NCI-H1417 (cell line): ENCODE measurements at places on chromosomes 7 and 10.

GRCh38 chr10:91551856-91552255, 81.0 kb downstream of the PPP1R3C start:
- peak; percentile 25 for DNase-seq

GRCh38 chr10:97726636-97727178, 10.2 kb upstream of the ZFYVE27 start:
- no peak for DNase-seq

DNA sequence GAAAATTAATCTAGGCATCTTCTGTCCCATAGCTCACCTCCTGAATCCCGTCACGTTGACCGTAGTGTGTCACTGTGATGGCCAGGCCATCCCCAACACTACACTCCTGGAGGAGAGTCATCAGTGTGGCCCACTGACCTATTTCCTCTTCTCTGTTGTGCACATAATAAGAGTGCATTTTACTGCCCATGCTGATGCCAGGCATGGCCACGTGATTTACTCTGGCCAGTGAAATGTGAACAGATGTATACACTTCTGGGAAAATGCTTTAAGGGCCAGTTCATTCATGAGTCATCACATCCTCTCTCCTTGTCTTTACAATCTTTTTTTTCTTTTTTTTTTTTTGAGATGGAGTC, 101.9 kb upstream of the PIP4K2A start:
- DNase-seq: no peak

- DNase-seq: no peak
These were observed 29.4 kb downstream of the BMS1 start for GRCh38 chr10:42812028-42812427.

DNA sequence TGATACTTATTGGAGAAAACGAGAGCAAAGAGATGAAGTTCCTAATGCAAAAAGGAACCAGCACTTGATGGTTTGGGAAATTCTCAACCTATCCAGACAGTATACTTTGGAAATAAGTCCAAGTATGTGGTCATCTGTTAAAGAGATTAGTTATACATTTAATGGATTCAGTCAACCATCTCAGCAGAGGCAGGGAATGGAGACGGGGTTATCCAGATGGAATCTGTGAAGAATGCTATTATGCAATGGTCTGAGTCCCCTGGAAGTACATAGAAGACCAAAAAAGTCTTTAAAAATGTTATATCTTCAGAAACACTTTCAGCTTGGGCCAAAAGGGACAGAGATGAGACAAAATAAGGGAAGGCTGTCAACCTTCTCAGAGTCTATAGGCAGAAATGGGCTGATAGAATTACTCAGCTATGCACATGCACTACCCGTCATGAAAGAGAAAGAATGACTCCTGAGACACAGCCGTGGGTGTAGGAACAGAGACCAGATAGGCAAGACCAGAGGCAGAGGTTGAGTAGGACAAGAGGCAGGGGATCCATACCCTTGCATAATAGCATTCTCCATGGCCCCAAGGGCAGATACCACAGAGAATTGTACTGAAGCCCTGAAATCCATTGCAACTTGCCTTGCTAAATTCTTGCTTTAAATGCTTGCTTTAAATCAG, 738.8 kb upstream of the POT1 start:
- no peak for DNase-seq

- no peak for DNase-seq
These were observed 756.7 kb downstream of the GATA3 start for GRCh38 chr10:8811201-8811600.

- no peak for DNase-seq
These were observed 12.8 kb downstream of the SUN1 start for GRCh38 chr7:845091-845490.

DNA sequence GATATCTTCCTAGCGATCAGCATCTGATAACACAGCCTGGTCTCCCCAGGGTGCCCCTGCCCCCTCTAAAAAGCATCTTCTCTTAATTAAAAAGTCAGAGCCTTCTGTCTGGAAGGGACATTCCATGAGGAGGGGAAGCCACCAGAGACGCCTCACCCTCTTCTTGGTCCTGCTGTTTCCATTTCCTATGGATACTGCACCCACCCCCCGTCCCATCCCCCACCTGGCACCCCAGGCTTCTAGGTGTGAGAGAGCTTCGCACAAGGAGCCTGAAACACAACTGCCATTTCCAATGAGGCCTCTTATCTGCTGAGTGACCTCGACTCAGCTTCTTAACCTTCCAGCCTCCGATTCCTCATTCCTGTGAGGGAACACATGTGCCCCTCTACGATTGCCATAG, 51.4 kb downstream of the COL13A1 start:
- no peak for DNase-seq

DNA sequence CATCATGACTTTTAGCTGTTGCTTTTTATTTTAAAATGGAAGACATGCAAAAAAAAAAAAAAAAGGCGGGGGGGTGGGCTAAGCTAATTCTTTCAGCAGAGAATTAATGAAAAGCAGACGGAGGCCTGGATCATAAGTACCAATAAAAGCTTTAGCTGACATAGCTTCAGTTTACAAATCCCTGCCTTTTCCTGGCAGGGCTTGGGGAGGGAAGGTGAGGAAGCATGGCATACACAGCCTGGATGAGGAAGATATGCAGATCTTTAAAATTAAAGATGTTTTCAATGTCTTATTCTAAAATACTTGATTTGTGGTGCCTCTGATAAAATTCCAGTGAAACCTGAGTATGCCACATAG, 57.0 kb downstream of the ICA1 start:
- no peak for DNase-seq

DNA sequence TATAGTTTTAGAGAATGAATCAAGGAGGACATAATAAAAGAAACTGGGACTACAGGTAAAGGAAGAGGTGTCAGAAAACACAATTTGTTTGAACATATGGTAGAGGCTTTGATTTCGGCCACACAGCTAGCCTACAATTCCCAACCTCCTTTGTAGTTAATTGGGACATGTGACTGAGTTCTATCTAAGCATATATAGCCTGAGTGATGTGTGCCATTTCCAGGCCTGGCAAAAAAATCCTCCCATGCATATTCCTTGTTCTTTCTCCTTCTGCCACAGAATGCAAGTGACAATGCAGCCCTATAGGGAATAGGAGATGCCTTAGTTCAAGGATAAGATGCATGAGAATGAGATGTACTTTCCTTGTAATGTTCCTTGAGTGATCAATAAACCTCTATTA, 590.7 kb upstream of the STEAP1 start:
- no peak for DNase-seq

- DNase-seq: peak; percentile 52
These were observed 30.2 kb downstream of the TAS2R16 start for GRCh38 chr7:122965306-122965705.

DNA sequence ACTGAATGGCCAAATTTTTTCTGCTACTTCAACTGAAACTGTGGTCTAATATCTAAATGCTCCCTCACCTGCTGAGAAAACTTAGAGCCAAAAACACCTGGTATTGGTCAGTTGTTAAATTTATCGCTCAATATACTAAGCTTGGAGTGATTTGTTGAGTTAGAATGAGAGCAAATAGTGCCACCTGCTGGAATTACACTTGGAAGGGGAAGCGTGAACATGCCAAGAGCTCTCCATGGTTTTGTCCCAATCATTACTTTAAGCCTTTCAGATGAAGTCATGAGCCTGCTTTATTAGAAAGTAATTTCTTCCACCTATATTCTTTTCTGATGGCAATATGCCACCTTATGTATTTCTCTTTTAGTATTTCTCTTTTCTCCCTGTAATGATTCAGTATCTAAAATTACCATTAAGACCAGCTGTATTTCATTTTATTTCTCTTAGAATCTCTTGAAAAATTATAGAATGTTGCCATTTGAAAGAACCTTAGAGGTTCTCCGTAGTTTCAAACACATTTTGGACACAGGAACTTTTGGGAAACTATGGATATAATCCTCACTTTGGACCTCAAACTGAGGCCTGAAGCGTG, 447.8 kb upstream of the C7orf33 start:
- peak; percentile 84 for DNase-seq

DNA sequence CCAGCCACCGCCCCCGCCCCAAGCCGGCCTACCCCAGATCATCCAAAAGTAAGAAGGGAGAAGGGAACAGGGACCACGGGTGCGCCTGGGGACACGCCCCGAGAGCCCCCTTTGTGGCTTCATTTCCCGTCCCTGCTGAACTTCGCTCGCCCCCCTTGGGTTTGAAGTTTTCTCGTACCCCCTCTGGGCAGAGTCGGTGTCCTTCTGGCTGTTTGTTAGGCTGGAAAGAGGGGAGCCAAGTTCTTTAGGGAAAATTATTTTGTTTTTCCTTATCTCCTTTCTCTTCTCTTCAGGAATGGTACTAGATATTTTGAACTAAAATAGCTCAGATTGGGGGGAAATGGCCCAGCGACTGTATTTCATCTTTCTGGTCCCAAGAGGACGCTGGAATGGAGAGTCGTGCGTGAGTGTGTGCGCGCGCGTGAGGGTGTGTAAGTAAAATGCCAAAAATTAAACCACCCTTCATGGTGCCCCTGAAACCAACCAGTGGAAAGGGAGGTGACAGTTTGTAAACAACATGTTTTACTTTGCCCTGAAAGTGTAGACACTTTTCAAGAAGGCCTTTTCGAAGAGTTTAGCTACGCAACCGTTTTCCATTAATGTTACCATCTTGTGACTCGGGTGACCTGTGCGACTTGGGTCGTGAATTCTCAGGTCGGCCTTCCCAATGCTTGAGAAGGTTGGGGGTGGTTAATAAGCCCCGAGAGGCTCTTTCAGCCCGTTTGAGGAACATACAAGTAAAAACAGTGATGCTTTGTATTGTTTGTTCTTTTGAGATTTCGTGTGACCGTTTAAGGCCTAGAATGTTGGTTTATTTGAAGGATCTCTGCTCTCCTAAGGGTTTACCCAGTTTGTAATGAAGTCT, 694 bp downstream of the RBM20 start:
- DNase-seq: no peak

GRCh38 chr10:1499359-1499957, 237.9 kb downstream of the ADARB2 start:
- no peak for DNase-seq

DNA sequence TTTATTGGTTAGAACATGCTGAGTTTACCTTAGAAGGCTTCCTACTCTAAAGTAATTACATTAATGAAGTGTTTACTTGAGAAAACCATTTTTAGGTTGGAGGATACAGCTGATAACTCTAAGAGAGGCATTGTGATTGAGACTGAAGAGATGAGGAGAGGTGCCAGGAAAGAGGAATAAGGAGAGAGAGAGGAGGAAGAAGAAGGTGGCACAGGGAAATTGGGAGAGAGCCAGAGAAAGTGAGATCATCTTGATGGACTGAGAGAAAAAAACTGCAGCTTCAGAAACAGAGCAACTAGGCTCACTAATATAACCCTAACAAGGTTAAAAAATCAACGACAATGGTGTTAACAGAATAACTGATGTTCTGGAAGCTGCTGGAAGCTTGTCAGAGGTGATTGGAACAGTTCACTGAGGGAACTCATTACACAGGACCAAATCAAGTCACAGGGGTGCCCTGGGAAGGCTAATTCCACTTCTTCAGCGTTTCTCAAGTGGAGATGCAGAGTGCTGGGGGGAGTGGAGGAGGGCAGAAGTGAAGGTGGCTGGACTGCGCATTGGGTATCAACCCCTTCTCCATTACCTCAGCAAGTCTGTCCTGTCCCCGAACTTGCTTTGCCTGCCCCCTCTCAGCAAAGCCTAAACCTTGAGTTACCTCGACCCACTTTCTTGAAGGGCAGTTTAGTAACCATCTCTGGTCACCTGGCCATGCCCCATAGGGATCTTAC, 6.9 kb upstream of the SORBS1 start:
- DNase-seq: no peak
